ENCODE measurements at places on chromosomes 2 and 18. TPM values are rescaled to one million over a fixed set of nuclear protein-coding genes. Genes with fewer than 3 reads are reported as not detected.
A peak's percentile ranks its signal among the peaks of the same experiment; 100 is the strongest.

DNA sequence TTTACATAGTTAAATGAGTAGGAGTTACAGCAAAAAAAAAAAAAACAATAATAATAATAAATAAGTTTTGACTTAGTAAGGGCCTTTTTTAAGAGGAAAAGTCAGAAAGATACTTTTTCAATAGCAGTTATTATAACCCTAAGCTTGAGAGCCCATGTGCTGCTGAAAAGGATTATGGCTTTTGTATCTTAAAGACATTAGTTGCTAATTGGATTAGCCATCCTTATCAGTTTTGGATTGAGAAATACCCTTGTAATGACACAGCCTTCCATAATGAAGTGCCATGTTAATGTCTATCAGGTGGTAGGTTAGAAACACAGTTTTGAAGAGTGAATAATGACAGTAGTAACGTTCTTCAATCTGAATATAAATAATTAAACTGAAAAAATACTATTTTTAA lies 554.0 kb downstream of the RIT2 start:
- DNase-seq: no peak

DNA sequence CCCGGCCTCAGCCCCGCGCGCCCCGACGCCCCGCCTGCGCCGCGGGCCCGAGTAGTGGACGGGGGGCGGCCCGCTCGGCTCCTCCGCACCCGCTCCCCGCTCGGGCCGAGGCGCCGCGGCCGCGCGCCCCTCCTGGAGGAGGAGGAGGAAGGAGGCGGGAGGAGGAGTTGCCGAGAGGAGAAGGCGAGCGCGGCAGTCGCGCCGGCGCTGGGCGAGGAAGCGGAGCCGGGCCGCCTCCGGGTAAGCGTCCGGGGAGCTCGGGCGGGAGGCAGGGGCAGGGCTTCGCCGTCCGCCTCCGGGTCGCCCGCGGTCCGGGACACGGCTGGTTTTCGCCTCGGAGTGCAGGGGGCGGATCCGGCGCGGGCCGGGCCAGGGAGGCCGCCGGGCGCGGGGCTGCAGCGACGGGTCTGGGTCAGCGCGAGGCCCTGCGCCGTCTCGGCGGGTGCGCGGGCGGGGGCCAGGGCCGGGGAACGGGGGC lies at the start of gene SOCS6:
TSS of gene SOCS6 (plus strand) at position 195 of the 478 bp plus-strand sequence. CDS start 35,624 bp downstream, outside the sequence.
- DNase-seq: peak; percentile 70

- peak; percentile 59 for DNase-seq
These were observed 2.8 kb downstream of the SP9 start for GRCh38 chr2:174337337-174338146.

DNA sequence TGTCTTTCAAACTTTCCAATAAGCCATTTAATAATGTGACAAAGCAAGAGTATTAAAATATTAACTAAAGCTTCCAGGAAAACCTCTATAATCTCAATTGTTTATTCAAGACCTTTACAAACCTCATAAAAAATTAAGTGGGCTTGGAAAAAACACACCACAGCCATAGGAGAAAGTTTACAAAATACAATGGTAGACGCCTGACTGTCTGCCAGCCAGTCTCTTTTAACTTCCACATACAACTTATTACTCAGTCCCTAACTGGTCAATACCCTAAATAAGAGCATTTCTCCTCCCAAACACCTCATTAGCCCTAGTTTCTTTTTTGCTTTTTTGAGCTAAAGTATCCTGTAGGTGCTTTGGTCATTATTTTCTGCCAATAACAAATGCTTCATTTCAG lies 247.4 kb upstream of the CYP26B1 start:
- no peak for DNase-seq

DNA sequence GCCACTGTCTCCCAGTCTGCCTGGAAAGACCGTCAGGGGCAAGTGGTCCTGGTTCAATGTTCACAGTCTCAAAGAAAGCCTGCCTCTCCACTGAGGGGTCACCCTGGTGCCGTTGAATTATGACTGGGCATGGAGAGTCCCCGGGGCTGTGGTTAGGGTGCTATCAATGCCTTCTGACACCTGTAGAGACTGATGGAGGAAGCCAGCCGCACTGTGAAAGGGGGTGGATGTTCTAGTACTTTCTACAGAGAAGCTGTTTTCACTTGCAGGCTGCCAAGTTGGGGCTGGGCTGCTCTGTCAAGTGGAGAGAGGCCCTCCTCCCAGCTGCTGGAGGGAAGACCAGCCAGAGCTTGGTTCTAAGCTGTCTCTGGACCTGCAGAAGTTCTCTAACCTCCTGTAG lies 80.5 kb downstream of the BCL2L11 start:
- DNase-seq: no peak

- no peak for DNase-seq
These were observed 45.2 kb upstream of the FAM117B start for GRCh38 chr2:202589582-202589949.

- DNase-seq: no peak
These were observed 61.1 kb downstream of the ASB1 start for GRCh38 chr2:238487652-238488346.

- no peak for DNase-seq
These were observed 106.4 kb upstream of the UGP2 start for GRCh38 chr2:63735263-63735662.

- peak; percentile 56 for DNase-seq
These were observed 75.7 kb downstream of the PIK3C3 start for GRCh38 chr18:42030586-42031182.

- DNase-seq: no peak
These were observed 51.6 kb downstream of the DPP4 start for GRCh38 chr2:162022290-162022945.

DNA sequence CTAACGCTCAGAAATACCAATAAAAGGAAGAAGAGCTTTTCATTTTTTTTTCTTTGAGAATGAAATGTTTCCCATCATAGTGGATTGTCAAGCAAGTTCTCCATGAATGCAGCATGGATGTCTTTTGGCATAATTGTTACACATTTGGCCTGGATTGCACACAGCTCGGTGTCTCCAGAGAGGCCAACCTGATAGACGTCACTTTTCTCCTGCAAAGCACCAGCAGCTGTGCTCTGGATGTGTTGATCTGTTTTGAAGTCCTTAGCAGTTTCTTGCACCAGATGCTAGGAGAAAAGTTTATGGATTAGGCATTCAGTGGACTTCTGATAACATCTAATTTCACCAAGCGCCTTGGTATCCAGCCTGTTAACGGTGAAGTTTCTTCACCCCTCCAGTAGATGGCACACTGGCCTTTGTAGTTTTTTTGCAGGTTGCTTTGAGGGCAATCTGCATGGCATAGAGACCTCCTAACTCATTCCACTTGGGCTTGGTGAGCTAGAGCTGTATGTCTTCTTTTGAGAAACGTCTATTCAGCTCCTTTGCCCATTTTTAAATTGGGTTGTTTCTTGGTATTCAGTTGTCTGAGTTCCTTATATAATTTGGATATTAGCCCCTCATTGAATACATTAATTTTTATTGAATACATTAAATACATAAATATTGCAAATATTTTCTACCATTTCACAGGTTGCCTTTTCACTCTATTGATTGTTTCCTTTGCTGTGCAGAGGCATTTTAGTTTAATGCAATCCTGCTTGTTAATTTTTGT lies 59.7 kb downstream of the PTH2R start:
- peak; percentile 62 for DNase-seq

DNA sequence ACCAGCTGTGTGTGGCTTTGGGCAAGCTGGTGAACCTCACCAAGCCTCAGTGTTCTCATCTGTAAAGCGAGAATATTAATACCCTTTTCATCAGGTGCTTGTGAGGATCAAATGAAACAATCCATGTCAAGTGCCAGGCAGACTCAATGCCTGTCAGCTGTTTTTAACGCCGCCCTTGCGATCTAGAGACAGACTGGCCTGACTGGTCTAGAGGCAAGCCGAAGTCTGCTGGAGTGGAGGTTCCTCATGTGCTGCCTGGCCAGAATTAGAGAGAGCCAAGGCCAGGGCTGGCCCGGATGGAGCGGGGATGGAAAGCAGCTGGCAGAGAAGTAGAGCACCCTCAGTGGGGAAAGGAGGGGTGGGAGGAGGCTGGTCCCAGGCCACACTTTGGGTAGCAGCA lies 74.5 kb upstream of the B3GNT7 start:
- DNase-seq: no peak

DNA sequence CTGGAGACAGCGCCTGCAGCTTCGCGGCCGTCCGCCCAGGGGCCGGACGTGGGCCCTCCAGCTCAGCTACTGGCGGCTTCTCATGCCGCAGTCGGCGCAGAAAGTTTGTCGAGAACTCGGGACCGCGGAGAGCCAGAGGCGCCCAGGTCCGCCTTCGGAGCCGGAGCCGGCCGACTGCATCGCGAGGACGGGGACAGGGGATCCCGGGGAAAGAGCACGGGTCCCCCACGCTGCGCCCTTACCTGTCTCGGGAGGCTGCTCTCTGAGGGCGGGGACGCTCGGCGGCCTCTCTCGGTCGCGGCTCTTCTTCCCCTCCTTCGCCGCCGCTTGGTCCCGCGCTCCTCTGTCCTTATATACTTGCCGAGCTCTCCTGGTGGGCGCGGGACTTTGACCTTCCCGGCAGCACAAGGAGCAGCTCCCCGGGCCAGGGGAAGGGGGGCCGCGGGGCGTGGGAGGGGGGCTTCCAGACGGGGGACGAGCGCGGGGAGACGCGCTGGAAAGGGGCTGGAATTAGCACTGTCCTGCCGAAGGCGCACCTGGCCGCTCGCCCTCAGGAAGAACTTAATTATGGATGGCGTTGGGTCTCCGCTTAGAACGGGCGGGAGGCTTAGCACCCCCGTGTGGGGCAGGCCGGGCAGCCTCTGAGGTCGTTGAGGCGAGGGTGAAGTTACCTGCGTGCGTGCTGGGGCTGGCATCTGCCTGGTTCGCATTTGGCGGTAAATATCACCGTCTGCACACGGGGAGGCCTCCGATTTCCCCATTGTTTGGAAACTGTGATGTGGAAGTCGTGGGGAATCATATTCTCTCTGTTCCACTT lies at the start of gene POMC:
TSS of gene POMC (minus strand) at position 325 of the 817 bp plus-strand sequence. CDS start 3,808 bp downstream, outside the sequence.
- DNase-seq: peak; percentile 51

- DNase-seq: peak; percentile 23
These were observed 92.1 kb downstream of the PXDN start for GRCh38 chr2:1652034-1652790.

DNA sequence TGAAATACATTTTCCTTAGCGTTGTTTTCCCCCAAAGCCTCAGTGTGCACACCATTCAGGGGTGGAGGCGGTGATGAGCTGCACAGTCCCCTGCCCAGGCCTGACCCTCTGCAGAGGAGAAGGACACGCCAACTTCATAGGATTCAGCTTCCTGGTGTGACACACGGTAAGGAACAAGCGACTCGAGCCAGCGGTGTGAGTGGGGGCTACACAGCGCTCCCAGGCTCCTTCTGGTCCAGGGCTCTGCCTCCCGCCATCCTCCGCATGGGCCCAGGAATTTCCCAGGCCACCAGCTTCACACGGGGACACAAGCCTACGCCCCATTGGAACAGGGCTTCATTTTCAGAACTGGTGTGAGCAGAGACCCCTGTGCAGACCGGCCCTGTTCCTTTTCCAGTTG lies 272.1 kb downstream of the HDAC4 start:
- DNase-seq: no peak

DNA sequence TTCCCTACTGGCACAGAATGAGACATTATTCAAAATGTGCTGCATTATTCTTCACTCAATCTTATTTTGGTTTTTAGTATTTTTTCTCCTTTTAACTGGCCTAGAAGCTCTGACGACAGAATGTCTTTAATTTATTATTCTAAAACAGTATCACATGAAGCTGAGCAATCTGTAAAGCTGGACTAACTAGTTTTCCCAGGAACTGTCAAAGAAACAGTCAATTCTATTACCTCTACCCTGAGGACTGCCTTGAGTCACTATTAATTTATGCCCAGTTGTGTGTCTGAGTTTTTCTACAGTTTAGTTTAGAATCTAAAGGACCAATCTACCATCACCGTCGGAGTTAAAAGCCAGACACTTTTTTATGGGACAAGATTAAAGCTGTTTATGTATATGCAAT lies 31.6 kb downstream of the MBD2 start:
- DNase-seq: no peak

GRCh38 chr2:172811027-172811426 lies 75.4 kb downstream of the RAPGEF4 start:
- no peak for DNase-seq

- no peak for DNase-seq
These were observed 70.2 kb downstream of the HRH4 start for GRCh38 chr18:24530630-24531111.

DNA sequence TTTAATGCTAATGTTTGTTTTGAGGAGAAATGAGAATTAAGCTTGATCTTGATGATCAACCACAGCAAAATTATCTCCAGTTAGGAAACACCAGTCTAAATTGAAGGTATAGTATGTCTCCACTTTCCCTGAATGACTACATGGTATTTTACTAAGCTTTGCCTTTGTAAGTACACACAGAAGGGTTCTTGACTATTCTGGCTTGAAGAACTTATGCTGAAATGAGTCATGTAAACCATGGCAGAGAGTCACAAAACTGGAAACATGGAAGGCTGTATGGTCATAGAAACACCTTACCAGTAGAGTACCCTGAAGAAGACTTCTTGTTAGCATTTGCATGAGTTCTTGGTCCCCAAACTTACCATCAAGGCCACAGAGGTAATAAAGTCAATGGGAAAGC lies 250.5 kb downstream of the SLC8A1 start:
- no peak for DNase-seq

GRCh38 chr2:86815611-86816010 lies 24.9 kb upstream of the CD8A start:
- no peak for DNase-seq

GRCh38 chr2:196459539-196459938 lies 180.0 kb upstream of the CCDC150 start:
- DNase-seq: no peak

DNA sequence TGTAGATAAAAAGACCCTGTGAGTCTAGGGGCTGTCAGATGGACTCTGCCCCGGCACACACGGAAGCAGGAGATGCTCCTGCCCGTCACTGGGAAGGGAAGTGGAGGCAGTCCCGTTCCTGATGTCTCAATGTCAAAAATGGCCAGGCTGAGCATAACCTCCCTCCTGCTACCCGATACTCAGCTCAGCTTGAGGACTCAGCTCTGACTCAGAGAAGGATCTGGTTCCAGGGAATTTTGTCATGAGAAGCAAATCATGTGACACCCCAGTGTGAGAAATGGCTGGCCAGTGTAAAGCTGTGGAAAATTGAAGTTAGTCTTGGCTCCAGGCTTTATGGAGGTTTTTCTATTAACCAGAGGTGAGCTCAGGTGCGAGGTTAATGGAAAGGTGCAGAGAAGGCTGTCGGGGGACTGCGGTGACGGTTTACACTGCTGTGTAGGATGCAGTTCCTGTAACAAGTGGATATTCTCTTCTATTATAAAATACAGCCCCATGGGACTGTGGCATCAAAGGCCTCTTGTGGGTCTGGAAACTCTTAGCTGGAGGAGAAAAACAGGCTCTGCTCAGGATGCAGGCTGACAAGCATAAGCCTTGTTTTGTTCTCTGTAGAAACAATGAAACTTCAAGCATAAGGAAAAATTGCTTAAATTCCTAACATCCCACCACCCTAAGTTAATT lies 24.7 kb upstream of the AGAP1 start:
- DNase-seq: no peak

- DNase-seq: no peak
These were observed 134.8 kb upstream of the NCK2 start for GRCh38 chr2:105609746-105610402.

TUBB8B gene
- total RNA-seq: 1.4 TPM

CDK15 gene
- not detected for total RNA-seq

PRR30 gene
- not detected for total RNA-seq

LHCGR gene
- not detected for total RNA-seq

LYPD1 gene
- 0.64 TPM for total RNA-seq

FAP gene
- total RNA-seq: not detected

LANCL1 gene
- 38.7 TPM for total RNA-seq

SH3RF3 gene
- total RNA-seq: 12.8 TPM

NDC80 gene
- 8.6 TPM for total RNA-seq

FEV gene
- total RNA-seq: 0.56 TPM

Data from endothelial cell (in vitro differentiated cells).